ENCODE measurements at places on chromosomes 5 and 9. TPM values are rescaled to one million over a fixed set of nuclear protein-coding genes. Genes with fewer than 3 reads are reported as not detected.

The TMEFF1 gene
- total RNA-seq: not detected

The CDKN2B-AS1 gene
- total RNA-seq: not detected

The STKLD1 gene
- 1.2 TPM for total RNA-seq

The TNC gene
- total RNA-seq: 1.4 TPM

The CFAP90 gene
- total RNA-seq: 41.2 TPM

The PCDHGA5 gene
- 4.5 TPM for total RNA-seq

The SPAAR gene
- 3.3 TPM for total RNA-seq

The MYO10 gene
- total RNA-seq: 14.4 TPM

The PROB1 gene
- 1.4 TPM for total RNA-seq

All from ovary (tissue), 10 donors.